SIG-M5 (cell line): ENCODE measurements at places on chromosomes 3 and 15.

GRCh38 chr3:196274585-196274984 is 12.9 kb downstream of the PCYT1A start:
- DNase-seq: no peak

GRCh38 chr3:99506-99905 is 97.1 kb upstream of the CHL1 start:
- no peak for DNase-seq

GRCh38 chr15:53512029-53512428 is 247.4 kb downstream of the WDR72 start:
- no peak for DNase-seq

GRCh38 chr3:31096661-31097395 is 202.4 kb upstream of the GADL1 start:
- no peak for DNase-seq

DNA sequence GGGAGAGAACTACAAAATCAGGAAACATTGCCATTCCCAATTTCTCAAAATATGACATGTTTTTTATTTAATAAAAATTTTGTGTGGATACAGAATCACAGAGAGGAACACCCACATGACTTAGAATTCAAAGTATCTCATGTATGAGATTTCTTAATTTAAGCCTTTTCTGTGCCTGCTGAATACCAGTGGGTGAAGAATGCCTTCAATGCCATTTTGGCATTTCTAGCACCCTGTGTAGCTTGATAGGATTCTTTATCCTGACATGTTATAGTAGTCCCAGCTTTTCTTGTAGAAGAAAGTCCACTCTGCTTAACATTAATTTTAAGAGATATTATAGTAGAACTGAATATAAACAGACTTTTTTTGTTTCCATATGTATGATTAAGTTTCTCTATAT is 3.1 kb upstream of the SLMAP start:
- DNase-seq: no peak
